ENCODE measurements at places on chromosomes 11 and 22. TPM values are rescaled to one million over a fixed set of nuclear protein-coding genes. Genes with fewer than 3 reads are reported as not detected.

GRCh38 chr22:35517207-35517606 lies 23.4 kb upstream of the RASD2 start:
- no peak for DNase-seq

DNA sequence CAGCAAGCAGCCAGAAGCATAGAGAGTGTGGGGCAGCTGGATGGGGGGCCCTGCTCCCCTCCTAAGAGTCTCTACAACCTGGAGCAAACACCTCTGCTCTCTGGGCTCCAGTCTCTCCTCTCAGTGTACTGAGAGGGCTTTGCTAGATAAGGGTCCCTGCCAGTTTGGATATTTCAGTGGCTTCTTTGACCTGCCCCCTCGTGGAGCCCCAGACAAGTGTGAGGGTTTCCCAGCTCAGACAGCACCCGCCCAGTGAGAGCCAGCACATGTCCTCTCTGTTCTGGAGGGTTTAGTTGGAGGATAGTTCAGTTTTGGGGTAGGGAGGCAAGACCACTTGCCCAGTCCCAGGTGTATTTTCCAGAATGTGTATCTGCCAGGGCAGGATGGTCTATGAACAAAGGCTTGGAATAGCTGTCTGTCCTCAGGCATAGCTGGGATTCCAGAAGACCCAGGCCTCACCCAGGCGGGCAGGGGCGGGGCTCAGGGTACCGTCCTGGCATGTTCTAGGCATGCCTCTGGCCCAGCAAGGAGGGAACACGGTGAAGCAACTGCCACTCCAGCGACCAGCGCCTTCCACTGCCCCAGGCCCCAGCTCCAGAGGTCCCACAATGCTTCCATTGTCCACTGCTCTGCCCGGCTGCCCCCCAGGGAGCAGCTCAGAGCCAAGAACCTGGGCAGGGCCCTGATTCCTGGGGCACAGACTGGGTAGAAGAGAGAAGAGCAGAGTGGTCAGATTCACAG lies 7.5 kb upstream of the MICALL1 start:
- DNase-seq: no peak

DNA sequence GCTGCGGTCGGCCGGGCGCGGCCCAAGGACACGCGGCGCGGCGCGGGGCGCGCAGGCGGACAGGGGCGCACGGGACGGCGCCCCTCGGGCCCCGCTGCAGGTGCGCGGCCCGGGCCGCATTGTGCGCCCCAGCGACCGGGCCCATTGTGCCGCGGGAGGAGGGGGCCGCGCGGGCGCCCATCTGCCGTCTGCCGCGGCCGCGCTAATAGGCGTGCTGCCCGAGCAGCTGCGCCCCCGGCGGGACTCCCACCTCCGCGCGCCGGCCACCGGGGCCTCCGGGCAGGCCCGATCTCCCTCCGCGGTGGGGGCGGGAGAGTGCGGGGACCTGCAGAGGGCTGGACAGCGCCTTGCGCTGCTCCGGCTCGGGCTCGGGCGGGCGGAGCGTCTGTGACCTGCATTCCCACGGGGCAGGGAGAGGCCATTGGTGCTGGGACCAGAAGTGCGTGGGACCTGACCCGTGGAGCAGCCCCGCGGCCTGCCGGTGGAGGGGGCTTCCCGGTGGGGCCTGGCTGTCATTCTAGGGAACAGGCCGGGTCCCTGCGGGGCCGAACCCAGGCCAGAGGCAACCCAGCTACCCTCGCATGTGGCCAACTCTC lies 933 bp downstream of the BRSK2 start:
- DNase-seq: peak; percentile 14

DNA sequence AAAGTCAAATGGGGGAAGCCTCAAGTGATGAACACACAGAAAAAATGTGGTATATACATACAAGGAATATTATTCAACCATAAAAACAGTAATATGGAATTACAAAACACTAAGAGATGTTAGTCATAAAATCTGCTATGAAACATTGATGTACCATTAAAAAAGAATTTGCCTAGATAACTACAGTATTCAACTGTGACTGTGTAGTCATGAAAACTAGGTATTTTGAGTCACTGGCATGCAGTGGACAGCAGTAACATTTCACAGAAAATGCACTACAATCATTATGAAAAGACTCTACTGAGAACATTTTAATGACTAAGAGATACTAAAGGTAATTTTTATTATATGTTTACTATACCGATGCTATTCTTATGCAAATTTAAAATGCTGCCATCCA lies 11.7 kb downstream of the ZNF195 start:
- DNase-seq: no peak

DNA sequence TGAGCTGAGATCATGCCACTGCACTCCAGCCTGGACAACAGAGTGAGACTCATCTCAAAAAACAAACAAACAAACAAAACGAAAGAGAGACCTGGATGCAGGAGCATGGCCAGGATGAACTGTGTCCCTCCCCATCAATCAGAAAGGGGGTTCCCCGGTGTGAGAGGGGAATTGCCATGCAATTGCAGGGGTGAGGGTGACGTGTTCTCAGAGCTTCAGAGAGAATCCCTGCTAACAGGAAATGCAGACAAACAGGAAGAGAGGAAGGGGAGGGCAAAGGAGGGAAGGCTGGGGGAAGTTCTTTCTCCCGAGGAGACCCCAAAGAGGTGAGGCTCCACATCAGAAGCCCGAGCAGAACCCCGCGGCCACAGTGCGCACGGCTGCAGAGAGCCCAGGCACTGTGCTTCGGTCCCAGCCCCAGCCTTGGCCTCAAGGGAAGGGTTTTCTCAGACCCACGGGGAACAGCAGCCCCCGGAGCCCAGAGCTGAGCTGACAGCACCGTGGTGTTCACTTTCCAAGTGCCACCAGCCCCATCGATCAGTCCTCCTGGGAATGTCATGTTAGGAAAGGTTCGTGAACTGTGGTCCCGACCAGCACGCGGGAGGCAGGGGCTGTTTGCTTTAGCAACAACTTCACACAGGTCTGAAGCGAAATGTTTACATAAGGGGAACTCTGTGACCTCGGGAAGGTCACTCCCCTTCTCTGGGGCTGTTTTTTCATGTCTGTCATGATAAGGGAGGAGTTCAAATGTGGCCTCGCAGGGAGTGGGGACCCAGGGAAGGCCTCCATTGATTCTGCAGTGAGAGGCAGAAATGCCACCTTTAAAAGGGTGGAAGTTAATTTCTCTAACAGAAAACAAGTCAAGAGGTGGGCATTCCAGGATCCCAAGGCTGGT lies 108.0 kb upstream of the ANO1 start:
- DNase-seq: peak; percentile 30

DNA sequence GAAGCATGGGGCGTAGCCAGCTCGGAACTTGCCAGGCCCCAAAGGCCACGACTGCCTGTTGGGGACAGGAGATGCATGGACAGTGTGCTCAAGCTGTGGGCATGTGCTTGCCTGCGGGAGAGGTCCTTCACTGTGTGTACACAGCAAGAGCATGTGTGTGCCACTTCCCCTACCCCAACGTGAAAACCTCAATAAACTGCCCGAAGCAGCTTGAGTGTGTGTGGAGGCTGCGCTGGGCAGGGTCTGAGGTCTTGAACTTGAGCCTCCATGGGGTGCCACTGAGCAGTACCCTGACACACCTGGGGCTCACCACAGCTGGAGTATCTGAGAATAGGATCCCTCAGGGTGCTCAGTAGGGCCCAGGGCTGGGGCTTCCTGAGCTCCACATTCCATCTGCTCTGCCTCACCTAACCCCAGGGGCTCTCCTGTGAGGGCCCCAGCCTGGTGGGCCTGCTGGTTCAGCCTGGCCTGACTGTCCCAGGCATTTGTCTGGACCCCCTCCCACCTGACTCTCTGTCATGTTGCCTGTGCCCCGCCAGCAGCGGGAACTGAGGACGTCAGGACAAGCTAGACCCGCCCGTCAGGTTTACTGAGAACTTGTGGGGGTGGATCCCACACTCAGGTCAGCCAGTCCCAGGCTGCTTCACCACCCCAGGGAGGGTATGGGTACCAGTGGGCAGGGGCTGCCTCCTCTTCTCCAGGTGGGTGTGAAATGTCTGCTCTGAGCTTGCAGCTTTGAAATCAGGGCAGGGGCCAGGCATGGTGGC lies 3.2 kb downstream of the RASSF7 start:
- no peak for DNase-seq

DNA sequence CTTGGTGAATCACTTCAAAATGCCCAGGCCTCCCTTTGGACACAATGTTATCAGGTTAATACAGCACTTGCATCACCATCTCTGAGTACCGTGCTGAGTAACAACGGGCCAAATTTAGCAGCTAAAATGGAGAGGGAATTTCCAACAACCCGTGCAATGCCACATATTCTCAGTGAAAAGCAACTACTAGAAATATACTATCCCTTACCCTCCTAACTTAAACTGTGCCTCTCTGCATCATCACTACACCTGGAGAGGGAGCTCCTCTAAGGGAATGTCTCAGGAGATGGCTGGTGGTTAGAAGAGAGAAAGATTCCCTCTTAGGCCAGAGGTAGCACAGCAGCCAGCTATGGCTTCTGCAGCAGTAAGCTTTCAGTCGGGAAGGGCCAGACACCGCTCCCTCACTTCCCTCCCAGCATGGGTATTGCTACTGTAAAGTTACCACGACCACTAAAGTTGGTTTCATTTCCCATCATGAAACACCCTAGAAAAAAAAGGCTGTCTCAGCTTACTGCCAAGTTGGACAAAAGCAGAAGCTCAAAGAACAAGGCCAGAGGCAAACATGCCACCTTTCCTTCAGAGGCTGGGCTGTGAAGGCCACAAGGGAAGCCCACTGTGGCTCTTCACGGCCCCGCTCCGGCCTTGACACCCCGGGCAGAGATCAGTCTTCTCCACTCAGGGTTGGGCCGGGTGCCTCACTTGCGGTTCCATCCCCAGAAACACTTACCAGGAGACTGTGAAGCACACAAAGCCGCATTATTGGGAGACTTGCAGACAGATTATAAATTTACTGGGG lies 3.9 kb downstream of the MAML2 start:
- DNase-seq: peak; percentile 60

GRCh38 chr11:1008001-1008802 lies 28.3 kb downstream of the MUC6 start:
- DNase-seq: no peak

DNA sequence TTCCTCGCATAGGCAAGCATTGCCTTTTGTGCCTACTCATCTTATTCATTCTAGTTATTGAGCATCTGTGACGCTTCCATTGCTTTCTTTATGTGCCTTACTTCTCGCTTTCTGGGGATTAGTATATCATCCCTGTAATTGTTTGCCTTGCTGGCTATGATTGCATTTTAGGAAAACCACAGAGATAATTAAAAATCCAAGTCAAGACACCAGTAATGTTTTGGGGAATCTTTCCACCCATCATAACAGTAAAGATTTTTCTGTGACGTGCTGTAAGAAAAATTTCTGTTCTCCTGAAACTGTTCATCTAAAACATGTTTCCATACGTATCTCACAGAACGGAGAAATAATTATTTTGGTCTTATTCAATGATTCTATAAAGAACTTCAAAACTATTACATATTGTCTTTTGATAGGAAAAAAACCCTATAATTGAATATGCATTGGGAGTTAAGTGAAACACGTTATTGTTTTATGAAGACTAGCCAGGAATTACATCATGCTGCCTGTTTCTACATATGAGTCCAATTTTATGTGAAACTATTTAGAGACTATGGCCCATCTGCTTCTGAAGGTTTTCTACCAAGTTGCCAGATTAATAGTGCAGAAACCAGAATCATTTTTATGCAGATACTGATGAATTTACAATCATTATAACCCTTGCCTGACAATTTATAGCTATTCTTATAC lies 133.7 kb upstream of the FIBIN start:
- DNase-seq: no peak

- no peak for DNase-seq
Observed at GRCh38 chr11:3208272-3208671, 10.3 kb downstream of the MRGPRG start.

DNA sequence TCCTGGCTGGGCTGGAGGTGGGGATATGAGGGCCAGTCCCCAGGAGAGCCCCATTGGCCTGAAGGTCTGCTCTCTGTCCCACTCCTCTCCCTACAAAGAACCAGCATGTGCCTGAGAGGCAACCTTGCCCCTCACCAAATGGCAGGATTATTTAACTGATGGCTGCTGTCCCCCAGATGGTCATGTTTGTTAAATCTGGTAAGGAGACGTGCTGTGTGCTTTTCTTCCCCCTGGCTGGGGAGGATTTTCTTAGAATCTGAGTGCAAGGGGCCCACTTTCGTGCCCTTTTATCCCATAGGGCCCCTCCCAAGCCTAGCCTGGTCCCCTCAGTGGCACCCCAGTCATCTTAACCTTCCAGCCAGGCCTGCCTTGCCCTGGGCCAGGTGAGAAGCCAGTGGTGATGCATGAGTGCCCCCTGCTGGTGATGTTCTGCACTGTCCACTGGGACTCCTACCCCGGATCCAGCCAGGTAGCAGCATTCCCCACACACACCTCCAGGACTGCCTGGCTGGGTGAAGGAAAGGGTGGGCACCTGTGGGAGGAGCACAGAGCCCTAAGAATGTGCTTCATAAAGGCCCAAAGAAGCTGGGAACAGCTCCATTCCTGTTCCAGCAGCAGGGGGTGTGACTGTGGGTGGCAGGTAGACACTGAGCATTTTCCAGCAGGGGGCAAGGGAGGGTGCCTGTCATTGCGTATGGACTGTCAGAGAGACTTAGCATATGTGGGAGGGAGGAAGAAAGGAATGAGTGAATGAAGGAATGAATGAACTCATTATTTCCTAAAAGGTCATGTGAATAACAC lies 28.9 kb downstream of the MFNG start:
- peak; percentile 58 for DNase-seq

GRCh38 chr11:119055901-119056300 lies 1.1 kb downstream of the HYOU1 start:
- peak; percentile 58 for DNase-seq

- no peak for DNase-seq
Observed at GRCh38 chr11:22617868-22618267, 7.8 kb downstream of the FANCF start.

GRCh38 chr11:22711071-22711770 lies 44.8 kb downstream of the GAS2 start:
- DNase-seq: no peak

DNA sequence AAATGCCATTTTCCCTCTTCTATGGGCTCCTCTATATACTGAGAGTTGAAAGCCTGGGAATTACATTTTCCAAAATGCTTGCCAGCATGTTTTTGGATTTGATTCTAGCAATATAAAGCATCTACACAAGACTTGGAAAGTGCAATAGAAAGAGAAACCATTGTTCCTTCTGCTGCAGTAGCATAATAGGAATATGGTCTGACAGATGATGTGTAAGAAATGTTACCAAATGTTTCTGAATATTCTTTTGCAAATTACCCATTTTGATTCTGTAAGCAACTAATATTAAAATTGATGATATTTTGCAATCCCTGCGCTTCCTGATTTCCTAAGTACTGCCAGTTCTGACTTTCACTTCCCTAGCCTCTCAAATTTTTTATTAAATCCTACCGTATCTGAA lies 61.6 kb downstream of the CASP12 start:
- DNase-seq: no peak

DNA sequence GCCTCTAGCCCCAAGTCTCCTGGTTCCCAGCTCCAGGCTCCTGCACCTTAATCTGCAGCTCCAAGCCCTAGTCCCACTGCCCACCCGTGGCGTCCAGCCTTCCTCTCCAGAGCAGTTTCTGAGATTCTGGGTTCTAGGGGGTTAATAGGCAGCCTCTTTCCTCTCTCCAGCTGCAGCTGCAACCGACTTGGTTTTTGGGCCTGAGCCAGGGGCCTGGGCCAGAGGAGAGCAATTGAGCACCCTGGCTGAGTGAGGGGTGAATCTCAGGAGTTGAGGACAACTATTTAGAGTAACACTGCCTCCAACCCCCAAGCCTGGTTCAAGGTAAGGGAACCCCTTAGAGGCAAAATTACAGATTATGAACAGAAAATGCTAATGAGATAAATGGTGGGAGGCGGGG lies 9.0 kb upstream of the CHRM1 start:
- no peak for DNase-seq

GRCh38 chr11:103673773-103674172 lies 362.7 kb upstream of the DDI1 start:
- peak; percentile 72 for DNase-seq

The GSTT2B gene
- 4.0 TPM for total RNA-seq

The TBX1 gene
- 74.2 TPM for total RNA-seq

The CHORDC1 gene
- total RNA-seq: 19.8 TPM

The FZD4 gene
- 97.0 TPM for total RNA-seq
